ENCODE measurements at places on chromosomes 2 and 18. TPM values are rescaled to one million over a fixed set of nuclear protein-coding genes. Genes with fewer than 3 reads are reported as not detected.

CHN1 gene
- 27.4 TPM for total RNA-seq

PRKAG3 gene
- not detected for total RNA-seq

CIB4 gene
- not detected for total RNA-seq

MERTK gene
- 21.5 TPM for total RNA-seq

ZNF2 gene
- total RNA-seq: 4.9 TPM

FAHD2B gene
- total RNA-seq: 8.2 TPM

LRP2 gene
- total RNA-seq: 34.6 TPM

LRRFIP1 gene
- total RNA-seq: 160 TPM

AGXT gene
- total RNA-seq: not detected

TIGD1 gene
- 3.8 TPM for total RNA-seq

ALLC gene
- not detected for total RNA-seq

DSC1 gene
- not detected for total RNA-seq

IL1RN gene
- 67.1 TPM for total RNA-seq

RMND5A gene
- 25.4 TPM for total RNA-seq

Measured in left lung (tissue), 14 donors.